Activated T-helper 9 cell treated with anti-CD3 and anti-CD28 coated beads, Interleukin-2, amount 50 U/mL, for 16 hours (primary cell): ENCODE measurements at places on chromosomes 2 and 18.

GRCh38 chr18:612156-612555, 15.4 kb downstream of the CLUL1 start:
- DNase-seq, result no peak

- DNase-seq, result no peak
Observed at GRCh38 chr2:240200230-240201051, 60.0 kb upstream of the OTOS start.

- DNase-seq, result no peak
Observed at GRCh38 chr2:233424154-233424951, 70.1 kb downstream of the DGKD start.

- DNase-seq, result no peak
Observed at GRCh38 chr2:119197529-119198239, 25.9 kb upstream of the STEAP3 start.

GRCh38 chr2:362924-363323, 75.0 kb upstream of the ALKAL2 start:
- no peak for DNase-seq
